IPS-NIHi11 (cell line): ENCODE measurements at places on chromosomes 1 and 21.
A peak's percentile ranks its signal among the peaks of the same experiment; 100 is the strongest.

GRCh38 chr21:29477941-29478340 lies 179.2 kb downstream of the BACH1 start:
- no peak for DNase-seq

- no peak for DNase-seq
These were observed 65.2 kb downstream of the OLFML2B start for GRCh38 chr1:161958425-161958824.

GRCh38 chr1:206606867-206607266 lies 5.4 kb downstream of the EIF2D start:
- peak; percentile 47 for DNase-seq

GRCh38 chr1:116477429-116477828 lies 93.4 kb downstream of the CD58 start:
- DNase-seq: no peak

- no peak for DNase-seq
These were observed 9.4 kb downstream of the PLEKHA6 start for GRCh38 chr1:204350312-204350711.

GRCh38 chr1:230262867-230263567 lies 163.1 kb downstream of the PGBD5 start:
- no peak for DNase-seq

DNA sequence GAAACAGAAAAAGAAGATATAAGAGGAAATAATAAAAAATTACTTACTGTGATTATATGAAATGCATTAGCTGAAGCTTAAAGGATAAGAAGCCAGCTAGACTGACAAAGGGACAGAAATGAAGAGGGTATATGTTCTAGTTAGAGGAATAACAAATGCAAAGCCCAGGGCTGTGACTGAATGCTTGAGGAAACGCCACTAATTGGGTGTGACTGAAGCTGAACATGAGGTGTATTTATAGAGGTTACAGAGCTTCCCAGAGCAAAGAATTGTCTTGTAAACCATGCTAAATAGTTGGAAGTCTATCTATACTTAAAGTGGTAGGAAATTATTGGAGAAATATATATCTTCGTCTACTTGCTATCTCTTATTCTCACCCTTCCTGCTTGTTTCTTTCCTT lies 77.7 kb upstream of the PLPPR5 start:
- no peak for DNase-seq

GRCh38 chr1:151062741-151063371 lies 2.7 kb downstream of the MLLT11 start:
- DNase-seq: no peak

DNA sequence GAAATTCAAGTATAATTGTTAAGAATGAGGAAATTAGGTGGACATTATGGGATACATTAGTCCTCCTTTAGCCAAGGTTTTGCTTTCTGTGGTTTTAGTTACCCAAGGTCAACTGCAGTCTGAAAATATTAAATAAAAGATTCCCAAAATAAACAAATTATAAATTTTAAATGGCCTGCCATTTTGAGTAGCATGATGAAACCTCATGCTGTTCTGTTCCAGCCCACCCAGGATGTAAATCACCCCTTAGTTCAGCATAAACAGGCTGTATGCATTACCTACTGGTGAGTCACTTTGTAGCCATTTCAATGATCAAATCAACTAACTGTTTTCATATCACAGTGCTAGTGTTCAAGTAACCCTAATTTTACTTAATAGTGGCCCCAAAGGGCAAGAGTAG lies 132.5 kb upstream of the LYPLAL1 start:
- DNase-seq: no peak
